ENCODE measurements at places on chromosomes 13 and 19. TPM values are rescaled to one million over a fixed set of nuclear protein-coding genes. Genes with fewer than 3 reads are reported as not detected.

Gene MATK
- 2.1 TPM for total RNA-seq

Gene ZNF100
- total RNA-seq: 7.8 TPM

Gene CERS1
- 14.9 TPM for total RNA-seq

Gene FGF22
- 2.5 TPM for total RNA-seq

Gene SLC25A42
- total RNA-seq: 25.5 TPM

Gene RASA3
- 50.0 TPM for total RNA-seq

DNA sequence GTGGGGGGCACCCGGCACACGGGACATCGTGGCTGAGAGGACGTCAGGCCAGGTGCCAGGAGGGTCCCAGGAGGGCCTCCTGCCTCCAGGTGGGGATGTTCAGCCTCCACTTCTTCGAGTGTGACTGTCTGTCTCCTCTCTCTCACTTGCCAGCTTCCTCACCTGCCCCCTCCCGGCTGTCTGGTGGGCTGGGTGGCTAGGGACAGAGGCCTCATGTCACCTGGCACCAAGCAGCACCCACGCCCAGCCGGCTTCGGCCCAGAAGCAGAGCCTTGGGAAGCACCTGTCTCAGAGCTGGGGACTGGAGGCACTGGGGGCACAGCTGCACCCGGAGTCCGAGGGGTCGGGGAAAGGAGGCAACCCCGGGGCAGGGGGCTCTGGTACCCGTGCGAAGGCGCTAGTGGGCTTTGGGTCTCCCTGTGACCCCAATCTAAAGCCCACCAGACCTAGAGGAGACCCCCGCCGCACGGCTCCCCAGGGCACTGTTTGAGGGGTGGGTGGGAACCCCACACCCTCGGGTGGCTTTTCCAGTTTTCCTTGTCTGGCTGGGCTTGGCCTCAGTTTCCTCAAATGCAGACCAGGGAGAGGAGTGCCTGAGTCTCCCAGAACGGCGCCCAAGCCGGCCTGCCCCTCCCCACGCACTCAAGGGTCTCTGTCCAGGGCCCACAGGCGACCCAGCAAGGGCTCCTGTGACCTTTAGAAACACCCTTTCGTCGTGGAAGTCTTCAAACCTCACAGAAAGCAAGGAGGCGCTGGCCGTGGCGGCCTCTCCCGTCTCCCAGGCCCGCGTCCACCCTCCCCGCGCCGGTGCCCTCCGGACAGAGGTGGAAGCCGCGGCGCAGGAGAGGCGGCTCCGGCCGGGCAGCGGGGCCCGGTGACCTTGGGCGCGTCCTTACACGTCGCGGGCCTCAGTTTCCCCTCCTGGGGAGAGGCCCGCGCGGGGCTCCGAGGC, 664 bp upstream of the HCN2 start:
- H3K4me3 ChIP-seq: no peak overlapping the region
- no peak for DNase-seq
- H3K27ac ChIP-seq: no peak overlapping the region
- H3K27me3 ChIP-seq: peaks cover 3% of the 10 kb centered on the region
- H3K4me1 ChIP-seq: peaks cover 14% of the 10 kb centered on the region
- H3K36me3 ChIP-seq: no peaks in the 10 kb centered on the region

DNA sequence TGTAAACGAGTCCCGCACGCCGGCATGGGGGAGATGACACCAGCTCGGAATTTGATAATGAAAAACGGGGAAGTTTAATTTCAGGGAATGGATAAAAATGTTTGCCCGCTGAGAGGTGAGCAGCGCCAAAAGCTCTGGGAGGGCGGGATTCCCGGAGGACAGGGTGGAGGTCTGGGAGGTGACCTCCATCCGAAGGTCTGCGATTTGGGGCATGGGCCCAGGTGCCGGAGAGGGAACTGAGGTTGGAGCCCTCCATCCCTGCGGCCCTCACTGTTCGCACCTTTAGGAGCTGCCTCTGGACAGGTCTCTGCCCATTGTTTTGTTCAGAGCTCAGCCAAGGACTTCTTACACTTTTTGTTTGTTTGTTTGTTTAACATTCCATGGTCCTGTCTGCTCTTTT, 129.8 kb downstream of the URI1 start:
- peak overlapping the region; percentile 50 for H3K27ac ChIP-seq
- peaks cover 10% of the 10 kb centered on the region for H3K4me1 ChIP-seq
- no peak overlapping the region for H3K4me3 ChIP-seq
- H3K36me3 ChIP-seq: no peaks in the 10 kb centered on the region

DNA sequence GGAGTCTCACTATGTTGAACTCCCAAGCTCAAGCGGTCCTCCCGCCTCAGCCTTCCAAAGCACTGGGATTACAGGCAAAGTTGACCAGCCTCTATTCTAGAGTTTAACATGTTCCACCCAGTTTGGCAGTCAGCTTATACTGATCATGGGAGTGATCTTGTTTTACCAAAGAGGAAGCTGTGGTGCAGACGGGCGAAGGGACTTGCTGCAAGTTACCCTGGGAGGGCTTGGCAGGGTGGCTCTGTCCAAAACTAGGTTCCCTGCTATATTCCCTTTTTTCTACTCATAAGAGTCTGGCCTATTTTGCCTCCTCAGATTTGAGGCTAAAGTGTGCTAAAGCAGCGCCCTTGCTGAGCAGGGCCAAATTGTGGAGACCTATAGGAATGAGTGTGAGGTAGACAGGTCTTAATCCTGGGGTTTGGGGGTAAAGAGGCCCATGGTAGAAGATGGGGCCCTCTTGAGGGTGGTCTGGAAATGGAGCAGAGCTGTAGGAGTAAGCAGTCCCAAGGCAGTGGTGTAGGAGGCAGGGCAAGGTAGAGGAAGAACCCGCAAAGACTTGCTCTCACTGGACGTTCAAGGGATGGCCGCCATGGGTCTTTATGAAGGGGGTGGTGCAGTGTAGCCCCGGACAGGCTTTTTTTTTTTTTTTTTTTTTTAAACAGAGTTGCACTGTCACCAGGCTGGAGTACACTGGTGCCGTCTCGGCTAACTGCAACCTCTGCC, 3.3 kb downstream of the RPS19 start:
- H3K27ac ChIP-seq: no peak overlapping the region
- H3K4me1 ChIP-seq: peaks cover 33% of the 10 kb centered on the region
- no peak overlapping the region for H3K4me3 ChIP-seq
- no peaks in the 10 kb centered on the region for H3K27me3 ChIP-seq
- DNase-seq: no peak
- peaks cover 70% of the 10 kb centered on the region for H3K36me3 ChIP-seq

DNA sequence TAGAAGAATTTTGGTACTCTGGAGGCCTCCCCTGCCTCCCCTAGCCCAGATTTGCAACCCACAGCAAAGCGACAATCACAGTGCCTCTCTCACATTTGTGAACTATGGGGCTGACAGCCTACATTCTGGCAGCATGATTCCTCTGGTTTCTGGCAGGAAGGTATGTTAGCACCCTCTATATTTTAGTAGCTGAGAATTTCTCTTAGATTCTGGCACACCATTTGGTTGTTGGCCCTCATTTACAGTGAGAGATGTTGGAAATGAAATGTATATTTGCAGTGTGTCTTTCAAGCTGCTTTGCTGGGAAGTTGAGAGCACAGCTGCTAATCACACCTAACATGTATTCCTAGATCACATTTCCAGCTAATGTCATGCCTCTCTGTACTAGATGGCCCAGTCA, 735.0 kb downstream of the FGF9 start:
- H3K27ac ChIP-seq: no peak overlapping the region
- no peak for DNase-seq
- no peaks in the 10 kb centered on the region for H3K36me3 ChIP-seq
- no peak overlapping the region for H3K4me3 ChIP-seq

- no peaks in the 10 kb centered on the region for H3K4me1 ChIP-seq
- H3K4me3 ChIP-seq: no peak overlapping the region
- no peaks in the 10 kb centered on the region for H3K27me3 ChIP-seq
- H3K27ac ChIP-seq: no peak overlapping the region
- DNase-seq: no peak
These were observed 482.0 kb downstream of the PCDH20 start for GRCh38 chr13:60933638-60934037.

DNA sequence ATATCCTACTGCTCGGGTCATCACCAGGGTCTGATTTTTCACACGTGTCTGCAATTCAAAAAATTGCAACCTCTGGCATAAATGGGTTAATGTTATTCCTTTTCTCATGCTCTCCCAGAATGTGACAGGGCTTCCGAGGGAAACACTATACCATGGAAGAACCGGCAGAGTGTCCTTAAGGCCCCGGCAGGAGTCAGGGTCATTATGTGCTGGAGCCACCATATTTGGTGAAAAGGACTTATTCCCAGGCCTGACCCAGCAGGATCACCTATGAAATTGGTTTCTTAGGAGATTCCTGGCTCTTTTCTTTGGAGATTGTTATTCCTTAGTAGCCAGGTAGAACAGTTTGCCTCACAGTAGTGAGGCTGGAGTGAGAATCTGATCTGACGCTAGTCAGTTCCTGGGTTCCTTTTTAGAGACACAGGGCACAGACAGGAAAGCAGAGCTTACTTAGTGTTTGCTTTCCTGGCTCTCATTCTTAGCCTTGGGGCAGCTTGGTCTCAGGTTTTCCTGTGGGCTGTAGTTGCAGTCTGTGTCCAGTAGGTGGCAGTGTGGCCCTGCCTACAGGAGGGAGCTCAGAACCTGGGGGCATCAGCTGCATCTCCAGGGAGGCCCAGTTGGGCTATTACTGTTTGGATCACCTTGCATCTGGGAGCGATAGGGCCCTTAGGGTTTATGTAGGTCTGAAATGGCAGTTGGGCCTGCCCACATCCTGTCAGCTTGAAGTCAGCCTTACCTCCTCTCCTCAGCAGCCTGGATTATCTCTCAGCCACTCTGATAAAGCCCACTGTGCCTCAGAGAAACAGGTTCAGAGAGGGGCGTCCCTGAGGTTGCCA, 12.4 kb downstream of the SNRNP70 start:
- H3K27me3 ChIP-seq: no peaks in the 10 kb centered on the region
- peak; percentile 71 for DNase-seq
- no peak overlapping the region for H3K27ac ChIP-seq
- no peaks in the 10 kb centered on the region for H3K4me1 ChIP-seq
- H3K4me3 ChIP-seq: no peak overlapping the region

DNA sequence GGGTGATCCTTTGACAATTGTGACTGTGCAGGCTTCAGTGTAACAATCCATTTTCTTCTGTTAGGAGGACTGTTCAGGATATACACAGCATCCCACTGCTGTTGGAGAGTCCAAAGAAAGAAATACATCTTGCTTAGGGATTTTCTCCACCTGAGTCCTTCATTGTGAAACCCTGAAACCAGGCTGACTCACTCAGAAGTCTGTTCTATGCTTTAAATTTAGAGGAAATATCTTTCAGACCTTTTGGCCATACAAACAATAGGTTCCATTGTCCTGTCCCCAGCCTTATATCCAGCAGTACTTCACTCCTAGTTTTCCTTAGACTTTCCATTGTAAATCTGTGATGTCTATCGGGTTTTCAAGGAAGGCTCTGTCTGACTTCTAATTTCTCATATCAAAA, 379.1 kb downstream of the SUCLA2 start:
- no peak overlapping the region for H3K27ac ChIP-seq
- H3K4me1 ChIP-seq: no peaks in the 10 kb centered on the region
- H3K27me3 ChIP-seq: no peaks in the 10 kb centered on the region
- no peaks in the 10 kb centered on the region for H3K36me3 ChIP-seq
- no peak overlapping the region for H3K4me3 ChIP-seq

DNA sequence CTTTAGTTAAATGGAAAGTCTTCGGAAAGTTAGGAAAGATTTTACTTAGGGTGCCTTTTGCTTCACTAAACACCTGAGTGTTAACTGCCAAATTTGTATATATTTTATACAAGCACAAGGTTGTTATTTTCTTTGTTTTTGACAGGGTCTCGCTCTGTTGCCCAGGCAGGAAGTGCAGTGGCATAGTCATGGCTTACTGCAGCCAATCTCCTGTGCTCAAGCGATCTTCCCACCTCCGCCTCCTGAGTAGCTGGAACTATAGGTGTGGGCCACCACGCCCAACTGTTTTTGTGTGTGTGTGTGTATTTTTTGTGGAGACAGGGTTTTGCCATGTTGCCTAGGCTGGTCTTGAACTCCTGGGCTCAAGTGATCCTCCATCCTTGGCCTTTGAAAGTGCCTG, 16.2 kb downstream of the KCTD4 start:
- no peak overlapping the region for H3K27ac ChIP-seq
- no peaks in the 10 kb centered on the region for H3K4me1 ChIP-seq
- H3K36me3 ChIP-seq: peaks cover 18% of the 10 kb centered on the region
- no peaks in the 10 kb centered on the region for H3K27me3 ChIP-seq
- DNase-seq: no peak

DNA sequence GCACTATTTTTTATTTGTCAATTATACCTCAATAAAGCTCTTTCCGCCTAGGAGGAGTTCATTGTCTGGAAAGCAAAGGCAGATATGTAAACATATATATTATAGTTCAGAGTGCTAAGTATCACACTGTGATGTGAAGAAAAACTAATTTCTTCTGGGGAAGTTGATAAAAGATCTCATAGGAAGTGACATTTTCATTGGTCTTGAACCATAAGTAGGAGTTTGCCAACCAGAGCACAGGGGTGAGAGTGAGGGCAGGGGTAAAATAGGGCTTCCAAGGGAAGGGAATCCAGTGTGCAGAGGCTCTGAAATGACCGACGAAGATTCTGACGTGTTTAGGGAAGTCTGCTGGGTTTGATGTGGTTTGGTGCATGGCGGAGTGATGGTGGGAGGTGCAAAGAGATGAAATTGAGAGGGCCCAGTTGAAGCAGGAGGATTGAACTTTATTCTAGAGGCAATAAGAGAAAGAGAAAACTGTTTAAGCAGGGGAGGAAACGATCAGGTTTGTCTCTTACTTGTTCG, 780 bp upstream of the GTF2F2 start:
- peaks cover 35% of the 10 kb centered on the region for H3K4me1 ChIP-seq
- DNase-seq: peak; percentile 8
- H3K27ac ChIP-seq: peak overlapping the region; percentile 48
- no peaks in the 10 kb centered on the region for H3K36me3 ChIP-seq

DNA sequence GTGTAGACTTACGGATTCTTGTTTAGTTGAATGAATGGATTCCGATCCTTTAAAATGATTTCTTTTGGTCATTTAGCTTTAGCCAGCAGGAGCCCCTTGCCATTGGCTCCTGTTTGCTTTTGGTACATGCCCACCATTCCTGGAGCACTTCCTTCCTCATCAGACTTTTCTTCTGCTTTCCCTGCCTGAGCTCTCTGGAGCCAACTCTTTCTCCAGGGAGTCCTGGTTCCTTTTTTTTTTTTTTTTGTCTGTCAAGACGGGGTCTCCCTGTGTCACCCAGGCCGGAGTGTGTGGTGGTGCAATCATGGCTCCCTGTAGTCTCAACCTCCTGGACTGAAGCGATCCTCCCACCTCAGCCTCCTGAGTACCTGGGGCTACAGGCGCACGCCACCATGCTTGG, 37.8 kb downstream of the SMARCA4 start:
- no peak overlapping the region for H3K4me3 ChIP-seq
- no peaks in the 10 kb centered on the region for H3K36me3 ChIP-seq
- H3K4me1 ChIP-seq: no peaks in the 10 kb centered on the region
- H3K27ac ChIP-seq: no peak overlapping the region

GRCh38 chr19:18975869-18976268, 34.9 kb upstream of the HOMER3 start:
- no peak for DNase-seq
- no peaks in the 10 kb centered on the region for H3K27me3 ChIP-seq
- no peak overlapping the region for H3K4me3 ChIP-seq
- no peaks in the 10 kb centered on the region for H3K36me3 ChIP-seq

GRCh38 chr13:101554420-101555125, 102.1 kb downstream of the ITGBL1 start:
- H3K27me3 ChIP-seq: no peaks in the 10 kb centered on the region
- H3K27ac ChIP-seq: no peak overlapping the region
- DNase-seq: no peak
- no peak overlapping the region for H3K4me3 ChIP-seq

- H3K4me3 ChIP-seq: no peak overlapping the region
- DNase-seq: no peak
- no peaks in the 10 kb centered on the region for H3K27me3 ChIP-seq
- H3K27ac ChIP-seq: peak overlapping the region; percentile 63
- peaks cover 11% of the 10 kb centered on the region for H3K36me3 ChIP-seq
These were observed 26.8 kb downstream of the PIAS4 start for GRCh38 chr19:4034048-4035017.
